ENCODE measurements at places on chromosomes 5 and 9. TPM values are rescaled to one million over a fixed set of nuclear protein-coding genes. Genes with fewer than 3 reads are reported as not detected.

TMEM215 gene
- total RNA-seq = not detected

MPDZ gene
- total RNA-seq = 39.3 TPM

PCDHB12 gene
- under 0.01 TPM for total RNA-seq

IFNK gene
- total RNA-seq = not detected

DNA sequence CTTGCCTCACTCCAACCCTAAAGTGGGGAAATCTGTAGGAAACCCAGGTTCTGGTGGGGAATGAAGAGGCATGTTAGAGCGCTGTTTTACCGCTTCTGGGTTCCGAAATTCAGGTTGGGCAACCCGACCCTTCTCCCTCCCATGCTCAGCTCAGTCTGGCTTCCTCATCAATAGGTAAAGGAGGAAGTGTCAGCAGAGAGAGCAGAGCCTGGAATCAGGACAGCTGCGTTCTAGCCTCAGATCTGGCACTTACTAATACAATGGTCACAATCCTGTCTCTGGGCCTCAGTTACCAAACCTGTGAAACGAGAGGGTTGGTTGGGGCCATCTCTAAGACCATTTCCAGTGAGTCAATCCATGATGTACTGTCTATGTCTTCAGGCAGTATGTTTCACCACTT, 16.2 kb upstream of the TNIP1 start:
- DNase-seq = no peak

- no peak for DNase-seq
Observed at GRCh38 chr9:90974643-90975245, 173.1 kb downstream of the SYK start.

- no peak for DNase-seq
Observed at GRCh38 chr9:75545287-75545686, 345.2 kb upstream of the PCSK5 start.

- DNase-seq = peak; percentile 88
Observed at GRCh38 chr5:111069839-111070238, 1.7 kb upstream of the TSLP start.

DNA sequence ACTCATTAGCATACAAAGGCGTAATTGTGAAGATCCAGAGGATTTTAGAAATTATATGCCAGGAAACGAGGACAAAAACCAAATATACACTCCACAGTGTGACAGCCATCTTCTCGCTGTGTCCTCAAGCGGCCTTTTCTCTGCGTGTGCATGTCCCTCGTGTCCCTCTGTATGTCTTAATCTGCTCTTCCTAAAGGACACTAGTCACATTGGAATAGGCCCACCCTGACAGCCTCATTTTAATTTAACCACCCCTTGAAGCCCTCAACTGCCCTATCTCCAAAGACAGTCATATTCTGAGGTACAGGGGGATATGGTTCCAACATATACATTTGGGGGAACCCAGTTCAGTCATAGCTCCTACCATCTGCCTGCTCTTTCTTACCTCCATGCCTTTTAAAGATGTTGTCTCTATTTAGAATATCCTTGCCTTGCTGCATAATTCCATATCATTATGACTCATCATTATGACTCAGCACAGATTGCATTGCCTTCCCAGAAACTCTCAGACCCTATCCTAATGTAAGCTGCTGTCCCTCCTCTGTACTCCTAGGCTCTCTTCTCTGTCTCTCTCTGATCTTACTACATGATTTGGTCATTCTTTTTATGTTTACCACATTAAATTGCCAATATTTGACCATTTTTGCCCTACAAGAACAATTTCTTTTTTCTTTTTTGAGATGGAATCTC, 210.9 kb downstream of the AOPEP start:
- DNase-seq = peak; percentile 98

DNA sequence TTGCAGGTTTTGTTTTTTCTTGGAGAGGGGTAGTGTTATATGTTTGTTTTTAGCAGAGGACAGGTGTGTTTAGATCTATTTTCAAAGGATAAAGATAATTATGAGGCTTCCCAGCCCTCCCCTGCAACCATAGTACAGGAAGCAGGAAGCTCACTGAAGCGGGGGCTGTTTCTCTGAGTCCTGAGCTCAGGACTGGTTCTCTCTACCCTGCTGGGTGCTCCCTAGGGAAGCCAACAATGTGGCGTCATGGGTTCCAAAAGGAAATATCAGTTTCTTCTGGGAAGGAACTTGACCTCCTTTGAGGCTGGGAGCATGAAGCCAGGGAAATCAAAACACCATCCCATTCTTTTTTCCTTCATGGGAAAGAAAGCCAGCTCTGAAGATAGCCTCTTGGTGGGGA, 62.2 kb downstream of the RAD23B start:
- no peak for DNase-seq
